ENCODE measurements at places on chromosomes 2 and 18.

- peaks cover 5% of the 10 kb centered on the region for H3K27me3 ChIP-seq
- no peaks in the 10 kb centered on the region for H3K36me3 ChIP-seq
- DNase-seq = no peak
- H3K27ac ChIP-seq = no peak overlapping the region
- no peaks in the 10 kb centered on the region for H3K4me1 ChIP-seq
- no peak overlapping the region for H3K4me3 ChIP-seq
Observed at GRCh38 chr18:78838183-78838582, 141.4 kb upstream of the SALL3 start.

GRCh38 chr18:9516437-9517064, 41.2 kb downstream of the RALBP1 start:
- H3K27me3 ChIP-seq = no peaks in the 10 kb centered on the region
- H3K36me3 ChIP-seq = no peaks in the 10 kb centered on the region
- no peak overlapping the region for H3K27ac ChIP-seq
- no peaks in the 10 kb centered on the region for H3K4me1 ChIP-seq
- no peak overlapping the region for H3K4me3 ChIP-seq

GRCh38 chr2:203347375-203347774, 19.2 kb downstream of the ABI2 start:
- no peaks in the 10 kb centered on the region for H3K27me3 ChIP-seq
- no peak overlapping the region for H3K27ac ChIP-seq
- DNase-seq = no peak
- H3K4me3 ChIP-seq = no peak overlapping the region
- H3K4me1 ChIP-seq = no peaks in the 10 kb centered on the region

GRCh38 chr2:170971071-170971470, 42.0 kb downstream of the GORASP2 start:
- H3K4me3 ChIP-seq = no peak overlapping the region
- no peak overlapping the region for H3K27ac ChIP-seq
- no peak for DNase-seq

DNA sequence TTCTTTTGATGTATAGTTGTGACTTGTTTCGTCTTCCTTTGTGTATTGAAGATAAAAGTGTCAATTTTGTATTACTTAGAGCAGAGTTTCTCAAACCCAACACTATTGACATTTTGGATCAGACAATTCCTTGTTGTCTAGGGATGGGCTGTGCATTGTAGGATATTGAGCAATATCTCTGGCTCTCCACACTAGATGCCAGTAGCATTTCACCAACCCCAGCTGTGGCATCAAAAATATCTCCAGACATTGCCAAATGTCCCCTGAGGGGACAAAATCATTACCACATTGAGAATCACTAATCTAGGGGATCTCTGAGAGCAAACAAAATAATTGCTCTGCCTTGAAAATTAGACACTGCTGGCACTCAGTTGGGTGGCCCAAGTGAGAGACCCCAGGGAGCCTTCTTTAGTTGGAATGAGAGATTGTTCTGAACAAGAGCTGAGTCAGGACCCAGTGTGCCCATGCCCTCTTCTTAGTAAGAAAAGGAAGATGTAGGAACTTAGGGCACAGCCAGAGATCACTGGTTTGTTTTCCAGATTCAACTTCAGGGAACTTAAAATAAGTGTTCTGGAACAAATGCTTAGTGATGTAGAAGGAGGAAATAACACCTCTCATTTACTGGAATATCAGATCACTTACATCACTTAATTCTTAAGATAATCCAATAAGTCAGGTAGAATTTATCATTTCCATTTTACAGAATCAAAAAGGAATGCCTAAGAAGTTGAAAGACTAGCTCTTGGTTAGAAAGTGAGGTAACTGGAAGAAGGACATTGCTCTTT, 466.6 kb upstream of the TNP1 start:
- DNase-seq = no peak
- peaks cover 7% of the 10 kb centered on the region for H3K4me1 ChIP-seq
- peak overlapping the region; percentile 75 for H3K27ac ChIP-seq
- no peaks in the 10 kb centered on the region for H3K36me3 ChIP-seq
- no peak overlapping the region for H3K4me3 ChIP-seq
- H3K27me3 ChIP-seq = no peaks in the 10 kb centered on the region

Measured in breast epithelium (tissue), 4 donors.